ENCODE measurements at places on chromosomes 3 and 15.

DNA sequence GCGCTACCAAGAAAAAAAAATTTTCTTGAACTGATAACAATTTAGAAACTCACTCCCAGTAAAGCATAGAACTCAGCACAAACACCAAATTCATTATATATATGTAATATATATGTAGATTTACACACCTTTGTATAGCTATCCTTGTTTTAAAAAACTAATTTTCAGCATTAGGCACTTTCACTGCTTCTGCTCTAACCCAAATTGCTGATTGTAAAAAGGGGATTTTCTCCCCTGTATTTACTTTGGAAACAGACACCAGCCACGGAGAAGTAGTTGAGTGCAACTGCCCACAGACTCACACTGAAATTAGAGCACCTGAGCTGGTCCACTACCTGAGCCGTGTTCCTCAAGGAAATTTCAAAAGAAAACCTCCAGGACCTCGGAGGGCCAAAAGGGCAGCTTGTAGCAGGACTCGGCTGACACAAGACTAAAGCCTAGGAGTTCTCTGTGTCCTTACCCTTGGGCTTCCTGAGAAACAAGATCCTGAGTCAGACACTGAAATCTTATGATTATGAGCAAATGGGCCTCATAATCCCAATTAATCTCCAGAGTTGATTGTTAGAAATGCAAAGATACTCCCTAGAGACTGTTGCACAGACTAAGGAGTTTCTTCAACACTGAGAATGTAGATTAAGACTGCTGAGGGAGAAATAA is 106.0 kb downstream of the TNIK start:
- DNase-seq = no peak

DNA sequence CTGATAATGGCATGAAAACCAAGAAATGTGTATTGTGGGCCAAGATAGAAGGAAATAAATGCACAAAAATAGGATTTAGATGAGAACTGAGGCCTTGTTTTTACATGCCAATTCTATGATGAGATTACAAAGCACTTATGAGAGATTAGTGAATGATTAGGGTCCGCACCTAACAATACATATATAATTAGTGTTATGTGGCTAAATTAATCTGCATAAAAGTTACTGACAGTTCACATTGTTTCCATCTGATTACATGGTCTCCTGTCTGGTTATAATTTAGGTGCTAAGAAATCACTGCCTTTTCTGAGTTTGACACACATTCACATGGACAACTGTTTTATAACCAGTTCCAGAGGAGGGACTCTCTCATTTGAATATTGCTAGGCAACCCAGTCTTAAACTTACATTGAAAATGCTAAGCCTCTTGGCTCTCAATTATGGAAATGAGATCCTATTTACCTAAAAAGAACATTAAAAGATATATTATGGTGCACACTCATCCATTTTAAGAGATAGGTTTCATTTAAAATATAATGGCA is 117.0 kb upstream of the ARL6 start:
- no peak for DNase-seq

DNA sequence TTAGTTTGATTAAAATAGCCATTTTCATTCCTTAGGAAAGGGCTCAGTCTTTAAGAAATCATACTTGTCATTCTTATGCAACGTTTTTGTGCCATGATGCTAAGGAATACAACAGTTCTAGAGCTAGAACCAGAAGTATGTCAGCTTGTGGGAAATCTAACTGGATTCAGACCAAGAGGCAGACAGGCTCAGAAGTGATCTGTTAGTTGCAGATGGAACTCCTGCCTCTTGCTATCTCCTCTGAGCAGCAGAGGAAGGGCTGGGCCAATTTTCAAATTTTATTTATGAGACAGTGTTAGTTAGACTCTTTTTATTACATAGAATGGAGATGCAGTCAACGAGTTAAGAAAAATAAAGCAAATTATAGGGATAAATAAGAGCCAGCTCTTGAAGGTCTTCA is 48.5 kb upstream of the RYR3 start:
- no peak for DNase-seq

DNA sequence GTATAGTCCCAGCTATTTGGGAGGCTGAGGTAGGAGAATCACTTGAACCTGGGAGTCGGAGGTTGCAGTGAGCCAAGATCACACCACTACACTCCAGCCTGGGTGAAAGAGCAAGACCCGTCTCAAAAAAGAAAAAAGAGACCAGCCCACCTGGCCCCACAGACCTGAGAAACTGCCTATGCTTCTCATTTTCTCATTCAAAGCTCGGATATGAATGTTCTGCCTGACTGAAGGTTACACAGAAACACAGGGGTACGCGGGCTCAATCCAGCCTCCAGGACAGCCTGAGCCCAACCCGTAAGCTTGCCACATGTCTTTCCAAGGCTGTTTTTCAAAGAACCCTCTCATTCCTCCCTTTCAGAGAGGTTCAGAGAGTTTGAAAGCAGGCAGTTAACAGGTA is 9.7 kb upstream of the LRRC15 start:
- no peak for DNase-seq

DNA sequence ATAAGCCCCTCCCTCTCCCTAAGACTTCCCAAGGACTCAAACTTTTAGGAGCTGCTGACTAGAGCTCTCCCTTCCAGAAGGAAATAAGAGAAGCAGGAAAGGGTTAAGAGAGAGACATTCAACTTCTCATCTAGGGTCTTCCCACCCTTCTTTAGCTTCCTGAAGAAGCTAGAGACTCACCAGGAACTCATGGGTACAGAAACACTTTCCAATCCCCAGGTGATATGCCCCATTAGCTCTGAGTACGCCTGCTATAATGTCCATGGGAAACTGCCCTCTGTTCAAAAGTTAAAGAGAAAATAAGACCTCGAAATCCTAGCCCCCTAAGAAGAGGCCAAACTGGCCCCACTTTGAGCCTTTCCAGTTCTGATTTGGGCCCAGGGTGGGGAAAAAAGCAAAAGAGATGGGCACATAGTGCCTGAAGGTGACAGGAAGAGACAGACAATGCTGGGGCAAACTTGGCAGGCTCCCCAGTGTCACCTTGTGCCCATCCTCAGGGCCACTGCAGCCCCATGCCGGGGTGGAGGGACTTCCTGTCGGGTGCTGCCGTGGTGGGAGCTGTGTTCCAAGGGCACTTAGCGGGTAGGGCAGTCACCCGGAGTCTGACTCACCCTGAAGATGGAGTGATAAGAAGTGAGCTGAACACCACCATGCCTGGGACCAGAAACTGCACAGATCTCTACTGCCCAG is 29.5 kb downstream of the CCDC12 start:
- peak; percentile 16 for DNase-seq

GRCh38 chr15:36886191-36886590 is 214.2 kb downstream of the MEIS2 start:
- DNase-seq = no peak

- no peak for DNase-seq
These were observed 26.5 kb upstream of the UTS2B start for GRCh38 chr3:191356631-191357439.

DNA sequence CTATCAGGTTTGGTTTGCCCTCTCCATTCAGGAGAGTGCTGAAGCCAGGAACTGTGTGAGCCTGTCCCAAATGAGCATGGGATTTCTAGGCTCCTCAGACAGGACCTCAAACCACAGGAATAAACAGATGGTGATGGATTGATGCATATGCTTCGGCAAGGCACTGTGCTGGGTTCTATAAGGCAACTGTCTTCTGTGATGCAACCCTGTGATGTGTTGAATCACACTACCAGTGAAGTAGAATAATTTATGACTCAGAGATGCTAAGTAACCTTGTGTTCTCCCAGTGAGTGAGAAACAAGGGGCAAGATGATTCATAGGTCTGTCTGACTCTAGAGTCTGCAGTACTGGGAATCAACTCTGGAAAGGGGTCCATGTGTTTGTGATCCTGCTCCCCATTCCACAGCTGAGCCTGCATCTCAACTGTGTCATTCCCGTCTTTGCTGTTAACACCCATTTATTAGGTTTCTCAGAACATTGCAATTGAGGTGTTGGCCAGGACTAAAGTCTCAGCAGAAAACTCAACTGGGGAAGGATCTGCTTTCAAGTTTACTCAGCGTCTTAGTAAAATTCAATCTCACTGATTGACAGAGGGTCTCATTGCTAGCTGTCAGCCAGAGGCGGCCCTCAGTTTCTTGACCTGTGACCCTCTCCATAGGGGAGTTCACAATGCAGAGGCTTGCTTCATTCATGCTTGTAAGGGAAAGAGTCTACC is 510.1 kb upstream of the CFAP20DC start:
- DNase-seq = no peak

DNA sequence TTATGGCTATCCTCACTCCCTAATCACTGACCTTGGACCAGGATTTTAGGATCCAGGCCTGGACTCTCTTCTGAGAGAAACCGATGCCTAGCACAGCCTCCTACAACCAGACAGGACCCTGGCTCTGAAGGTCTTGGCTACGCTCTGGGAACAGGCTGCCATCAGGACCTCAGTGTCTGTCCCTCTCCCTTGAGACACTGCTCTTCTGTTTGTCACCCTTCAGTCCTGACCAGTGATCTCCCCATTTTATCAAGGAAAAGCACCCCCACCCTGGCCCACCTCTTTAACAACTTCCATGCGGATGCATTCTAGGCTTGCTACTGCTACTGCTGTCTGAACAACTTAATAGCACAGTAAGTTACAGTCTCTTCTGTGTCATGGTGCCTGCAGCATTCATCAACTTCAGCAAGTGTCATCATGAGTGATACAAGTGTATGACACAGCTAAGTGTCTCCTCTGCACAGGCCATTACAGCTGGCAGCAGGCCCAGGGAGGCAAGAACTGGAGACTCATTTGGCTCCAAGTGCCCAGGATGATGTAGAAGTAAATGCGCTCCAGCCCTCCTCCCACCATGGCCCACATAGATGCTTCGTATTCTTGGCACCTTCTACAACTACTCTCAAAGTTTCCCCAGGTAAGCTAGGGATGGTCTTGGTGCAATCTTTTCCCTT is 302.4 kb downstream of the EPHB1 start:
- DNase-seq = no peak

- no peak for DNase-seq
These were observed 56.5 kb downstream of the CLDN1 start for GRCh38 chr3:190265796-190266195.

DNA sequence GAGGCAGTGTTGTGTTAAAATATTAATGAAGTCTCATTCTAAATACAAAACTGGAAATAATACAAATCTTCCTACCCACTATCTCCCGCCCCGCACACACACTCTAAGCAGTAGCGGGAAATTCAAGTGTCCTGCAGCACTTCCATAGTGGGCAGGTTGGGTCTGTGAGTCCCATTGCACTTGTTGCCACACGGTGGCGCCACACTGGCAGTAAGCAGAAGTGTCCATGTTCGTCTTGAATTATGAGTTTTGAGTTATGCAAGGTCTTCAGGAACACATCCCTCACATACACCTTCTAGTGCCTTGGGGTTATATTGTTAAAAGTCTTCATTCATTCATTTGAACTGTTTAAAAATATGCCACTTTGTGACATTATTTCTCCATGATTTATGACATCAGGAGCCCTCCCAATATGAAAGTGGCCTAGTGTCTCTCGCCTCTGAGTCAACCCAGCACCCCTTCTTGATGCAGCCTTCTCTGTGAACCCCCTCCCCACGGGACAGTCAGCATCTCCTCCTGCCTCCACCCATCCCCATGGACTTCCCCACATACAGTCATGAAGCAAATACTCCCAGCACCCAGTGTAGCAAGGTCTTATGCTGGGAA is 17.6 kb upstream of the CCDC174 start:
- DNase-seq = peak; percentile 24

- DNase-seq = no peak
These were observed 44.8 kb downstream of the PXYLP1 start for GRCh38 chr3:141276398-141276797.

DNA sequence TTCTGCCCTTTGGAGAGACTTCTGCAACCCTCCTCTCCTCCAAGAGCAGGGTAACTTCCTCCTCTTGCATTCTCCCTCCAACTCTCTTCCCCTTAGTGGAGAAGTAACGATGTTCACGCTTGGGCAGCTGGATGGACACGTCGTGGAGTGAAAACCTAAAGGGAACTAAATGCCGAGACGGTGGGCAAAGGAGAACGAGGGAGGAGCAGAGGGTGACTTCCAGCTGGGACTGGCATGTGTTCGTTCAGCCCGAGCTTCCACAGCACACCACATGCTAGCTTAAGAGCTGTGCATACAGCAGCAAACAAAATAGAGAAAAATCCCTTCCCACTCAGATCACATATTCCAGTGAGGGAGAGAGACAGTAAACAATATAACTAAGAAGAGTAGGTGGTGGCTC is 179.8 kb downstream of the SLCO3A1 start:
- DNase-seq = no peak

GRCh38 chr15:33788906-33789540 is 179.3 kb upstream of the CHRM5 start:
- DNase-seq = no peak

- no peak for DNase-seq
These were observed 20.7 kb downstream of the BCL2A1 start for GRCh38 chr15:79950247-79950646.

DNA sequence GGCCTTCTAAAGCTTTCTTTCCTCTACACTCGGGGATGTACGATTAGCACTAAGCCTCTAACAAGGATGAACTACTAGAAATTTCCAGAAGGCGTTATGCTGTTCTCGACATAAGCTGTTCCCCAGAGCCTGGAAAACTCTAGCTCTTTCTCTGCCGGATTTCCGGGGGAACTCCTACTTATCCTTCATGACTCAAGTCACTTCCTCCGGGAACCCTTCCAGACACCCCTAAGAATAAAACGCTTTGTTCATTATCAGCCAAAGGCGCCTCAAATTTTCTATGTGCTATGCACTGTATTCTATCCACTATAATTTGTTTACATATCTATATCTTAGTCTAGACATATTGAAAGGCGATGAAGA is 455 bp upstream of the SNAP23 start:
- DNase-seq = no peak

- no peak for DNase-seq
These were observed 36.8 kb upstream of the KLHL25 start for GRCh38 chr15:85831415-85832113.

GRCh38 chr3:125605756-125606155 is 10.5 kb upstream of the OSBPL11 start:
- DNase-seq = no peak

- DNase-seq = no peak
These were observed 583.4 kb upstream of the ROBO1 start for GRCh38 chr3:80351201-80351600.

DNA sequence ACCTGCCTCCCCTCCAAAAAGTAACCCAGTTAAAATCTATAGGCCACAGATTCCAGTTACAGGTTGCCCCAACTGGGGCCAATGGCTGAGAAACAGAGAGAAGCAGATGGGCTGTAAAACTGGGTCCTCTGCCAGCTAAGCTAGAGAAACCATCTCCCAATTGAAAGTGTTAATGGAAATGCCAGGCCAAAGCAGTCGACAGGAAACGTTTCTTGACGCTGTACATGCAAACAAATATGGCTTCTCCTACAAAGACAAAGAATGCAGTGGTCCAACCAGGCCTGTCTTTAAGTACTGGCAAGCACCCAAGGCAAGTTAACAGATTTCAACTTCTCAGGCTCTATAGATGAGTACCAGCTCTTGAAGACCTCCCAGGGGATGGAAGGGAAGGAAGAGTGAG is 71.3 kb downstream of the MAGI1 start:
- no peak for DNase-seq

DNA sequence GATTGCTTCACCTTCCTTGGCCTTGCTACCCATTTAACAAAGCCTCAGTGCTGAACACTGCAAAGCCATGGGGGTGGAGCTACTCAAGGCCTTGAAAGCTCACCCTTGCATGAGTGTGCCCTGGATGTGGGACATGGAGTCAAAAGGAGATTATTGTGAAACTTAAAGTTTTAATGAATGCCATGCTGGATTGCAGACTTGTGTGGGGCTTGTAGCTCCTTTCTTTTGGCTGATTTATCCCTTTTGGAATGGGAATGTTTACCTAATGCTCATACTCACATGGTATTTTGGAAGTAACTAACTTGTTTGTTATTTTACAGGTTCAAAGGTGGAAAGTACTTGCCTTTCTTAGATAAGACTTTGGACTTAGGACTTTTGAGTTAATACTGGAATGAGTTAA is 538.5 kb upstream of the NECTIN3 start:
- no peak for DNase-seq

Measured in stimulated activated CD4-positive, alpha-beta T cell treated with anti-CD3 and anti-CD28 coated beads, Interleukin-15, amount 100 ng/mL, for 1 hour (primary cell).